Right lobe of liver (tissue), 6 donors: ENCODE measurements at places on chromosomes 2 and 18.

GRCh38 chr2:233124421-233125080 lies 64.4 kb downstream of the INPP5D start:
- no peak for DNase-seq

DNA sequence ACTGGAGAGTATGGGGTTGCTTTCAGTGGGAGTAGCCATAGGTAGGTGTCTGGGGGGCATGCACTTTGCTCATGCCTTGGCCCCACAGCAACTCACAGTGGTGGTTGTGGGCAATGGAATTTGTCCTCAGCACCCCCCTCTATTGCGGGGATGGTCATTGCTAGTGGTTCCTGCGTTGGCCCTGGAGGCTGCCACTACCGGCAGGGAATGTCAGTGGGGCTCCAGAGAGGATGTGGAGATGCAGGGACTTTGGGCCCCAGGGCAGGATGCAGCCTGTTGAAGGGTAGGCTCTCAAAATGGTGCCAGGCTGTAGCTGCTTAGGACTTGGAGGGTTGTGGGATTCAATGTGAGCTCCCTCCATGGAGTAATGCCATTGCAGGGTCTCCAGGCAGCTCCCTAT lies 125.0 kb downstream of the XRCC5 start:
- DNase-seq: no peak

- no peak for DNase-seq
These were observed 47.8 kb downstream of the SATB2 start for GRCh38 chr2:199409759-199410529.

- DNase-seq: no peak
These were observed 356.7 kb upstream of the LYPD1 start for GRCh38 chr2:133026536-133027177.

- no peak for DNase-seq
These were observed 110.2 kb downstream of the ANTXR1 start for GRCh38 chr2:69123182-69123581.
